ENCODE measurements at places on chromosomes 5 and 9.

DNA sequence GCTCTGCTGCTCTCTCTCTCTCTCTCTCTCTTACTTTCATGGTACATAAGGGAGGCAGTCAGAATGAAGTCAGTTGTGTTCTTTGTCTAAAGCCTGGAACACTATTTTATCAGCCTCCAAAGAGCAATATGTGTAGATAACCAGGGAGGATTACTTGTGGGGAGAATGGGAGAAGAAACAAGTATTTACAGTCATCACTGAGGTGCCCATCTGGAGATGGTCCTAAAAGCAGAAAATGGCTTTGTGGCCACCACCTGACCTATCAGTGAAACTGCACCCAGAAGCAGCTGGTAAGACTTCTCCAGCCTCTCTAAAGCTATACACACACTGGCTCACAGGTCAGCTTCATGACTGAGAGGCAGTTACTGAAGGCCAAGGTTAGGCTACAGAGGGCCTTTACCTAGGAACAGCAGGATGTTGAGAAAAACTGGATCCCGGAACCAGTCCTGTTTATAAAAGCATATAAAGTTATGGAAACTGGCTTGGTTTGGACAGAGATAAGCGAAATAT is 75.1 kb downstream of the MRPS27 start:
- DNase-seq, result no peak

GRCh38 chr5:160097991-160098390 is 21.3 kb downstream of the PWWP2A start:
- no peak for DNase-seq

DNA sequence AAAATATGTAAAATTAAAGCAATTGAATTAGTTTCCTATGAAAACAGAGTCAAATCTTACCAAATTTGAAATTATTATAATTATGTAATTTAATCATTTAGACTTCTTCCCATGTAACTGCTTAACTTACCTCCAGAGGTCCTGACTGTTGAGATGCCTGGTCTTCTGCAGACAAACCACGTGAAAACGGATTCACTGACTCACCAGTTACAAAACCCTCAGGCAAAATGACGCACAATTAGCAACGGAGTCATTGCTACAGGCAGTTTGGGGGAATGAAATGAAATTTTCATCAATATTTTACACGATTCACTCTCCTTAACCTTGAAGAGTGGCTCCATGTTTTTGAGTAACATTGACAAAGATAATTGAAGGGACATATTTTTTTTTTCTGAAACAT is 460.8 kb downstream of the MTRR start:
- DNase-seq, result no peak

DNA sequence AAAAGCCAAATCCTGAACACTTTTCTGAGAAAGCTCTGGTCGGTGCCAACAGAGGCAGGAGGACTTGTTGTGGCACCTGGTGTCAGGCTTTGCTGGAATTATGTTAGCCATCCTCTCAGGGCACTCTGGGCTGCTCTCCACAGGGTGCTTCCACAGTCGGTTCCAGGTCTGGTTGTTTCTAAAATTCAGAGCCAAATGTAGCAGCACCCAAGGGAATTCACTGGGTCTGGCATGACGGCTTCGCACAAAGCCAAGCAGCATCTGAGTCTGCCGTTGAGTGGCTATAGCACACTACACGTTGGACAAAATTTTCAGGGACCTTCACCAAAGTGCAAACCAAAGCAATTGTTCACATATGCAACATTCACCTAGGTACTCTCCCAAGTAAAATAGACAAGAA is 110.2 kb downstream of the PJA2 start:
- DNase-seq, result no peak

GRCh38 chr5:143263272-143263810 is 140.1 kb downstream of the NR3C1 start:
- no peak for DNase-seq

DNA sequence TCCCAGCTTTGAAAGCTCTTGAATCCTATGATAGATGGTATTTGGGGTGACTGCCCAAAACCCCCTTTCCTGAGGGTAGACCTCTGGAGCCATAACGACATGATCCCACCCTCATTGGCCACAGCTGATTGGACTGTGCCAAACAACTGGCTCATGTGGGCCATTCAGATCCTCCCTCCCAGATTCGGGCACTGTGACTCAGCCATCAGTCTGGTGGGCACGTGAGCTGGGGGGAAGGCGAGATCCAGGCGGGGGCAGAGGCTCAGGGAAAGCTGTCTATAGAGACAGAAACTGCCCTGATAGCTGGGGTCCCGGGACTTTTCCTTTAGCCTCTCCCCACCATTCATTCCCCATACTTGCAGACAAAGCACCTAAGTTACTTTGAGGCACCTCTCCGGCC is 15.1 kb upstream of the NCS1 start:
- no peak for DNase-seq

GRCh38 chr5:172789687-172790495 is 18.9 kb upstream of the DUSP1 start:
- no peak for DNase-seq

DNA sequence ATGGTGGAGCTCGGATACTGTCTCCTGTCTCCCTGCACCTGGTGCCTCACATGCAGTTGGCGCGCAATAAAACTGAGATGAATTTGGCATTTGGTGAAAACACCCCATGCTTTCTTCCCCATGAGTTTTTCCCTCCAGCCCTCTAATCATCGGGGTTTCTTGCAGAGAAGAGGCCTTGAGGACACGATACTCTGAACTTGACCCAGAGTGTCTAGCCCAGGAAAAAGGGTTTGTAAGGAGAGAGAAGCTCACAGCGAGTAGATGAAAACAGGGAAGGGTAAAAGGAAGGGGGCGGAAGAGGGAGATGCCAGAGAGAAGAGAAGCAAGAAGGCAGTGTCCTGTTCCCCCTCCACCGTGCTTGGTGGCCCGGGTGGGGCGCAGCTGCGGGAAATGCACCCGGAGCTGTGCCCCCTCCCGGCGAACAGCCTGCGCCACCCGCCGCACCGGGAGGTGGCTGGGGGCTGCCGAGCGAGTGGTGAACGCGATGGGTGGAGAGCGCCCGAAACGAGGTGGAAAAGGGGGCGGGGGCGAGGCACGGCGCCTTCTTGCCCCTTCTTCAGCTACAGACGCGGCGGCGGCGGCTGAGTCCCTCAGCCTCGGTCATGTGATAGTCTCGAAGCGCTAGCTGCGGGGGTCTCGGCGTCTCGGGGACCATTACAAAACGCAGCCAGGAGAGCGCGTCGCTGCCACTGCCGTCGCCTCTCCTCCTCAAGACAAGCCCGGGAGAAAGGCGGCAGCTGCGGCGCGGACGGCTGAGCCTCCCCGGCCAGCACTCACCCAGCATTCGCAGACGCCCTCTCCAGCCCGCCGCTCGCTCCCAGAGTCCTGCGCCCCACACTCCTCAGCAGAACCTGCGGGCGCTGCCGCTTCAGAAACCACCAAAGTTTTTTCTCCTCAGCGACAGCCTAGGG is 1.1 kb upstream of the FOXB2 start:
- no peak for DNase-seq

DNA sequence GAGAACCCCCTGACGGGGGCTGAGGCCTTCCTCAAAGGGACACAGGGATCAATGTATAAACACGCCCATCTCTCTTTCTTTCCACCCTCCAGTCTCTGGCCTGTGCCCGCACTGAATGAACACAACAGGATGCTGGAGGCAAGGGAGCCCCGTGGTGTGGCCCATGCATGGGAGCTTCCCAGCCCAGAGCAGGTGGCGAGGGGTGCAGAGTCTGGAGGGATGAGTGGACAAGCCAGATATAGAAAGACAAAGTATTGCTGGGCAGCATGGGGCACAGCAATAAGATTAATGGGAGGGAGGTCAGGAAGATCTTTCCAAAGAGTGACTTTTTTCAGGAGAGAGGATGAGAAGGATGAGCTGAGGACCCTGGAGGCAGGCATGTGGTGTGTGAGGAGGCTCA is 103.7 kb downstream of the C5orf15 start:
- DNase-seq, result no peak

- no peak for DNase-seq
Measured at GRCh38 chr9:76512826-76513225, 53.8 kb downstream of the GCNT1 start.

DNA sequence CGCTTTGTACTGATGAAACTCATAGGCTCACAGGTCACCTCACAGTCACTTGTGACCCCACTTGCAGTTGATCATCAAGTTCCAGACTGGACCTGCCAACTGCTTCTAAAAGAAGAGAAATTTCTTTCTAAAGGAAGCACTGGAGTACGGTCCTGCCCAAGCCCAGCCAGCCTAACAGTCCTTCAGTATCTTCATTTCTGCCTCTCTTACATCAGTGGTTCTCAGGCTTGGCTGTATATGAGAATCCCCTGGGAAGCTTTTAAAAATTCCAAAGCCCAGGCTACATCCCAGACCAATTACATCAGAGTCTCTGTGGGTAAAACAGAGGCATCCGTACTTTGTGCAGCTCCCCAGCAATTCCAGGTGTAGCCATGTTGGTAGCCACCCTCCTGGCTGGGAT is 282.1 kb downstream of the NFIB start:
- DNase-seq, result no peak

DNA sequence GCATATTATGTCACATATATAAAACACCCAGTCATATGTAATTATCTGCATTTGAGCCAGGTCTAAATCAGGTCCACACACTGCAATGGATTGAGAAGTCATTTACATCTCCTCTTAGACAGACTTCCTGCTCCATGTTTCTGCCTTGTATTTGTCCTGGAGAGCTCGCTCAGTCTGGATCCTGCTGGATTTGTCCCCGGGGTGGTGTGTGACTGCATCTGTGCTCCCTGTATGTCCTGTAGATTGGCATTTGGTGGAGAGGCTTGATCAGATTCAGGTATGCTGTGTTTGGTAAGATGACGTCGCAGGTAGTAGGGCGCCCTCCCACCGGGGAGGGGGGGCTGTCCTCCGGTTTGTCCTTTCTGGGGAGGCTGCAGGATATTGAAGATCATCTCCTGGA is 33.6 kb upstream of the IER5L start:
- DNase-seq, result no peak

DNA sequence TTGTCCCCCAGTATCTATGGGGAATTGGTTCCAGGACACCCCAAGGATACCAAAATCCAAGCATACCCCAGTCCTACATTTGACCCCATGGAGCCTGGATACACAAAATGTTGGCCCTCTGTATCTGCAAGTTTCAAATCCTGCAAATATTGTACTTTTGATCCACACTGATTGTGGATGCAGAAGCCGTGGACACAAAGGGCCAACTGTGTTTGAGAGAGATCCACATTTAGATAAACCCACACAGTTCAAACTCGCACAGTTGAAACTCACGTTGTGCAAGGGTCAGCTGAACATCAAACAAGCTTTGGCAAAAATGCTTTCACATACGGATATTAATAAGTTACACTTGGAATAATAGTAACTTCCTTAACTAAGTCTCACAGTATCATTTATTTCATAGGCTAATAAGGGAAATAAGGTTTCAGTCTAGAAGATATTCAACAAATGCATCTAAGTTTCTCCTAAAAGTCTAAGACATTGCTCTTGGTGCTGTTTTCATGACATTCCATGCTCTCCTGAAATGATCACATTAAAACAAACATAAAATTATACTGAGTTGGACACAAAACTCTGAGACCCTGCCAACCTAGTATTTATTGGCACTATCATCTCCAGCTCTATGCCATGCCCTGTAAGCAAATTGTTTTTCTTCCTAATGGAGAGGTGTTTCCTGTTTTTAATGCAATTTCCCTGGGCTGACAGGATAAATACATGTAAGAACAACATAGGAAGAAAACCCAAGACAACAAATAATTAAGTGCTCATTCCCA is 32.3 kb downstream of the ACTL7A start:
- DNase-seq, result no peak

DNA sequence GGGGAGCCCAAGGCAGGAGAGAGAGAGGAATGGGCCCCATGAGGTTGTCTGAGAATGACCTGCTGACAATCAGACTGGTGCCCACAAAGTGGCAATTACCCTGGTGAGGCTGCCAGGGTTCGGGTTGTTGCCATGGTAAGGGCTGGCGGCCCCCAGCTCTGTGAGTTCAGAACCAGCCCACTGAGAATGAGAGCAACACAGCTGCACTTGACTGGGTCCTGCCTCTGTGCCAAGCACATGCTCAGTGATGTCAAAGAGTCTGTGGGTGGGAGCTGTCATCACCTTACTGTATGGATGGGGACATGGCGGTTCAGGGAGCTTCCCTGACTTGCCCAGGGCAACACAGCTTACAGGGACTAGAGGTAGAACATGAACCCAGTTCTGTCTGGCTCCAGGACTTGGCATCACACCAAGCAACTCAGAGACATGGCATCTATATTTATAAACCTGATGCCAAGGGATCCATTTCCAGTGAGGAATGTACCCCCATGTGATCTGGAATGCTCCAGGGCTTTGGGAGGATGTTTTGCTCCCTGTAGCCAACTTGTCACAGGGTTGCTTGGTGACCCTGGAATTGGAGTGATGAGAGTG is 38.2 kb upstream of the TEX48 start:
- no peak for DNase-seq

DNA sequence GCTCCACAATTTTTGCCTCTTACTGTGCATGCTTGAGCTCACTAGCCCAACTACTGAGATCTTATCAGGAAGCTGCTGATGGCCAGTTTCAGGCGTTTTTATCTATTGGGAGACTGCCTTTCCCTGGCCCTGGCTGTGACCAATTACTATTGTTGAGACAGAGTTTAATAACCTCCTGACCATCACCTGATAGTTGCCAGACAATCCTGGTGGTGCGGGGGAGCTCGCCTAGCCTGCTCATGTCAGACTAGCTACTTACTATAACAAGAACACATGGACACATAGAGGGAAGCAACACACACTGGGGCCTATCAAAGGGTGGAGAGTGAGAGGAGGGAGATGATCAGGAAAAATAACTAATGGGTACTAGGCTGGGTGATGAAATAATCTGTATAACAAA is 13.0 kb upstream of the OXCT1 start:
- DNase-seq, result no peak

- no peak for DNase-seq
Measured at GRCh38 chr5:133977858-133978257, 9.4 kb upstream of the C5orf15 start.

DNA sequence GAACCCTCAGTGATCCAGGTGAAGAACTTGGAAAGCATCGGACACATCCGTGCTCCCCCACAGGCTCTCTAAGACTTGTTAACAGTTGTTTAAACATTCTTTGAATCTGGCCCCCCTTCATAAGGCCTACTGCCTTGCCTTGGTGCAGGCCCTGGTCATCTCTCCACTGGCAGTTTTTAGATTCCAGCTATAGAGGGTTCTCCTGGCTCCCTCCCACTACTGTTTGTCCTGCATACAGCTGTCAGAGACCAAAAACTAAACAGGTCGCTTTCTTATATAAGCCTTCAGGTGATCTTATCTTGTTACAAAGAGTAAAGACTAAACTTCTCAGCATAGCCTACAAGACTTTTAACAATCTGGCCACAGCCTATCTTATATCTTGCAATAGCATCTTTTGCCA is 32.3 kb downstream of the NRG2 start:
- DNase-seq, result no peak
